ENCODE measurements at places on chromosomes 6 and 20.

GRCh38 chr6:64081453-64081852, 445.9 kb downstream of the PHF3 start:
- no peak for DNase-seq

- DNase-seq: no peak
These were observed 12.5 kb downstream of the GZF1 start for GRCh38 chr20:23374441-23374840.

DNA sequence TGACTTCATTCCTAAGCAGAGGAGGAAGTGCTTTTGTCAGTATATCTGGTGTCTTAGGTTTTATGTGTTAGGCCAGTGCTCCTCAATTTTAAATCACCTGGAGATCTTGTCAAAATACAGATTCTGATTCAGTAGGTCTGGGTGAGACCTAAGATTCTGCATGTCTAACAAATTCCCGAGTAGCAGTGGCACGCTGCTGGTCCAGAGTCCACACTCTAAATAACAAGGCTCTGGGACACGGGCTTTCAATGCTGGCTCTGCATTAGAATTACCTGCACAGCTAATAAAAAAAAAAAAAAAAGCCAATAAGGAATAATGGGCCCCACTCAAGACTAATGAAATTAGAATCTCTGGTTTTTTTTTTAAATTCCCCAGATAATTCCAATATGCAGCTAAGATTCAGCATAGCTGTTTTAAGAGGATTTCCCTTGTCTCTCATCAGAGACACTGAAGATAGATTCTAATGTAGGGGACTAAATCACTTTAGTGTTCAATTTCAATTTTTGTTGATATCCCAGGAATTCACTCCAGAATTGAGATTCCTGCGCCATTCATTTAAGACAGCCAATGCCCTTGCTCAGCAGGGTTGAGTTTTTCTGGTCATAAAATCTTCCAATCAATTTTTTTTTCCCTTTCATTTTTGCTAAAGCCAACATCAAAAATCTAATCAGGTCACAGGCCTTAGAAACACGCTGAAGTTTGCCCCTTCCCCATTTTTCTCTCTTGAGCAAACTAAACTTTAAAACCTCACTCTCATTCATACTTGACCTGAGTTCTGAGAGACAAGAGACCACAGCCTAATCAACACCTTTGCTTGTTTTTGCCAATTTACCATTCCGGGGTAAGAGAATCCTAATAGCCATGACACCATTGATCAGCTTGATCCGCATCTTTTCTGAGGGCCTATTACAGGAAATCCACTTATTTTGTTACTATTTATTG, 2.4 kb downstream of the TDP2 start:
- DNase-seq: no peak

DNA sequence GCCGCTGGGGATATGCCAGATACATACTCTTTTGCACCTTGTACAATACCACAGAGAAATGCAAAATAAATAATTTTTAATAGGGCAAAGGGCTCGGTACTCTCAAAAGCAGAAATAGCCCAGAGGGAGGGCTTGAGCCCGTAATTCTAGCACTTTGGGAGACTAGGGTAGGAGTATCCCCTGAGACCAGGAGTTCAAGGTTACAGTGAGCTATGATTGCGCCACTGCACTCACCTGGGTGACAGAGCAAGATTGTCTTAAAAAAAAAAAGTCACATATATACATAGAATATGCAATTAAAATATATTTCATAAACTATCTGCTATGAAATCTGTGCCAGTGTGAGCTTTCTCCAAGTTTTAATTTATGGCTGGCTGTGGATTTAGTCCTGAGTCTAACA, 818 bp upstream of the TRMT11 start:
- DNase-seq: no peak

- no peak for DNase-seq
These were observed 9.1 kb downstream of the SGK1 start for GRCh38 chr6:134308800-134309199.

DNA sequence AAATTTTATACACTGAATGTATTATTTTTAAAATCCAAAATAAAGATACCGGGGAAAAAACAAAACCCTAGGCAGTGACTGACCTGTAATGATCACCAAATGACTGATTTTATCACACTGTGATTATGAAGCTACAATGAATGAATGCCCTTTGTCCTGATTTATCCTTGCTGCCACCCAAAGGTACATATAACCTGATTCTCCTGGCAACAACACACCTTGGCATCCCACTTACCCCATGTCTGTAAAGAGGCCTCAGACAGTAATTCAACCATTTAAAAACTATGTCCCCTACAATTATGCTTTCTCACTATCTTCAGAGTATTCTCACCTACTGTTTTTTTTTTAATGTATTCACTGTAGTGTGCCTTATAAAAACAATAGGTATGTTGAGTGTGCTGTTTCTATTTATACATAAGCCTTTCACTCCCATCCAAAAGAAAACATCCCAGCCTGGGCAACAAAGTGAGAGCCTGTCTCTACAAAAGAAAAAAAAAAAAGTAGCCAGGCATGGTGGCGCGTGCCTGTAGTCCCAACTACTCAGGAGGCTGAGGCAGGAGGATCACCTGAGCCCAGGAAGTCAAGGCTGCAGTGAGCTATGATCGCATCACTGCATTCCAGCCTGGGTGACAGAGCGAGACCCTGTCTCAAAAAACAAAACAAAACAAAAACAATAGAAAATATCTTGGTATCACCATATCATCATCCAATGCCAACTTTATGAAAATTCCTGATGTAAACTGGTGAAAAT, 21.7 kb downstream of the B4GALT5 start:
- no peak for DNase-seq

DNA sequence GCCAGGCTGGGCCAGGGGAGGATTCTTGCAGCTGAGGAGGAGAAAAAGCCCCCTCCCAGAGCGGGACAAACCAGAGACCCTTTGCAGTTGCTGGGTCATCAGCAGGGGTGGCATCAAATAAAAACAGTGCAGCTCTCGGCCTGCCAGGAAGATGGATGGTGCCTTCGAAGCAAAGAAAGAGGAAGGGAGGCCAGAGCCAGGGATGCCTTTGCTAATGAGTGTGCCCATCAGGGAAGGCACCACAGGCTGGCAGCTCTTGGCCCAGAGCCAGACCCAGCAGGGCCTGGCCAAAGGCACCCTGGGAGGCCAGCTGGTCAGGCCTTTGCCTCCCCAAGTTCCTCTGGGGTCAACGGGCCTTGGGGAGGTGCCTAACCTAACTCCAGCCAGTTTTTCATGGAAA, 26.3 kb upstream of the ZNF318 start:
- no peak for DNase-seq

DNA sequence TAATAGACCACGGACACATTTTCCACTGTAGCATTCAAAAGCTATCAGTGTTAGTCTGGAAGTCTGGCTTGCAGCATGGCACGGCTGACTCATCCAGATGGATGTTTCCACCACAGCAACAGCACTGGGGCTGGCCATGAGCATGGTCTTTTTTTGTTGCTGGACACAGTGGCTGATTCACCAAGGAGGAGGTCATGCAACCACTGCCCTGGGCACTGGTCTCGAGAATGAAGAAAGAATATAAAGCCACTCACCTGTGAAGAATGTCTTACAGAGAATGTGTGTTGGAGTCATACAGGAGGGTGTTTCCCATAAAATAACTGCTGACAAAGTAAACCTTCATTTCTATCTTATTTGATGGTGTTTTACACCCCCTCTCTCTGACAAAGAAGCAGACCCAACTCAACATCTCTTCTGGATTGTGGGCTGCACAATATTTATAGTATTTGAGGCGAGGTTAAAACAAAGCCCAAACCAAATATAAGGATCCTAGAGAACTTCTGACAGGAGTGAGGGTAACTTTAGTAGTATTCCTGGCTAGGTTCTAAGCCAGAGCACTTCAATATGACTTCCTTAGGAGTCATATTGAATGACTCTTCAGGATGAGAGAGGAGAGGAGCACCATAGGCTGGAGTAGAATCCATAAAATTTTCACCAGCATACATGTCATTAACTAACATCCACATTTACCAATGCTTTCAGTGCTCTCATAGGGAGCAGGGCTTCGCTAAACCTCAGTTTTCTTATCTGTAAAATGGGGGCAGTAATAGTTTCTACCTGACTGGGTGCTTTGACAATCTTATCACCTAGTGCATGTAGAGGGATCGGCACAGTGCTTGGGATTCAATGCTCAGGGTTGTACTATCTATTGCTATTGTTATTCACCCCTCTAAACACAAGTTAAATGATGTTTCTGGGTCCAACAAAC, 121.4 kb downstream of the KIF13A start:
- DNase-seq: peak; percentile 68

DNA sequence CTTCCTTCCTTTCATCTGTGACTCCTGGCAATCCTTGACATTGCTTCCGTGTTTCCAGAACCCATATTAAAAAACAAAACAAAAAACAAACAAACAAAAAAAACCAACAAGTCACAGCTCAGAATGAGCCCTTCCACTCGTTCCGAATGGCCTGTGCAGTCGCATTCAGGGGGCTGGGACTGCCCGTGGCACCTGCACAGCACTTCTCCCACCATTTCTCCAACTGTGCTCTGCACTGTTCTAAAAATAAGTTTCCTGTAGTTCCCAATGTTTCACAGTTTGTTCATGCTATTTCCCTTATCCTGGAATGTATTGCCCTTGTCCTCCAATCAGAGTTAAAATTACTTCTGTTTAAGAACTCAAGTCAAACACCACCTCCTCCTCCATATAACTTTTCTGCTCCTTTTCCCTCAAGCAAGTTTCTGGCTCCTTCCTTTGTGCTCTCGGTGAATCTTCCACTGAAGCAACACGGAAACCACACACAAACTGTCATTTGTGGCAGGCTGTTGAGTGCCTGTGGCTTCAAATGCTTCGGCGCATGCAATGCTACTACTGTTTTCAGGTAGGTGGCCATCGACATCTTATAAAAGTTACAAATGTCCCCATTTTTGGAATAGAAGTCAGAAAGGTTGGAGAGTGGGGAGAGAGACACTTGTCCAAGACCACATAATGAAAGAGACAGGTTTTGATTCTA, 57.7 kb downstream of the PDE10A start:
- no peak for DNase-seq
